ENCODE measurements at places on chromosomes 1 and 21.
A peak's percentile ranks its signal among the peaks of the same experiment; 100 is the strongest.

DNA sequence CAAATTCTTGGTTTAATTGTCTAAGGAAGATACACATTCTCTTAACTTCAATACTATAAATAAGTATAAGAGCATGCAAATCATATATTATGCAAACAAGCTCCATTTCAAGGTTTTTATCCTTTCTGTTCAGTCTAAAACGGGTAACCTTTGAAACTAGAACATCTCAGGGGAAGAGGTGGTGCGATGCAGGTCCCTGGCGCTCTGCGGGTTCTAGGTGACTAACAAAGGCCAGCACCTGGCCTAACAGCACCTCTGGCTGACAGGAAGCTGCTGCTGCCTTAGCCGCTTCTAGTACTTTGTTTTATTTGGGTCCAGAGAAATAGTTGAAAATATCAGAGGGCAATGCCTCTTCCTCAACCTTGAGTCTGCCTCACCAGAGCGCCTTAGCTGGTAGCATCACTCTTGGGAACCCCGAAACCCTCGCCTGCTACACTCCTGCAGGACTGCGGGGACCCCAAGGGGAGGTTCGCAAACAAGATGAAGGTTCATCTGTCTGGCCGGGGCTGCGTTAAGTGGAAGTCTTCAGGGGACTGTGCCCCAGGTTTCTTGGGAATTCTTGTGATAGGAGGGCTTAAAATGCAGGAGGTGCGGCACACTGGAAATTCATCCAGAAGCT lies 45.5 kb downstream of the PRDM15 start:
- no peak for DNase-seq

- no peak for DNase-seq
These were observed 5.7 kb upstream of the CHD5 start for GRCh38 chr1:6185635-6186382.

DNA sequence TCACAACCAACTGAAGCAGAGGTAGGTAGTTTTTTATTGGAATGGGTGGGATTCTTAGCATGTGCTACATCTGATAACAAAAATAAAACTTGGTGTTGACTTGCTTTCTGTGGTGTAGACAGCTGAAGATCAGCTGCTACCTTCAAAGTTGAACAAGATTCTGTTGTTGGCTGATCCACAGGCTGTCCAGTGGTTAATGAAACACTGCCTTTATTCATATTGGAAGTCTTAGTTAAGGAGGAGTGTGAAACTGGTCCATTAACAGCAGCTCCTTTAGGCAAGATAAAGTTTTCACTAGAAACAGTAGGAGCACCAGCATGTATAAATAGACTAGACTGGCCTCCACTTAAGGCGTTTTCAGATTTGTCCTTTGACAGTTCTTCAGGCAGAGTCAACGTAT lies 81.1 kb downstream of the ZNF644 start:
- no peak for DNase-seq

GRCh38 chr21:20698585-20698984 lies 299.6 kb upstream of the NCAM2 start:
- no peak for DNase-seq

GRCh38 chr1:92211166-92211565 lies 6.5 kb upstream of the C1orf146 start:
- DNase-seq: no peak

DNA sequence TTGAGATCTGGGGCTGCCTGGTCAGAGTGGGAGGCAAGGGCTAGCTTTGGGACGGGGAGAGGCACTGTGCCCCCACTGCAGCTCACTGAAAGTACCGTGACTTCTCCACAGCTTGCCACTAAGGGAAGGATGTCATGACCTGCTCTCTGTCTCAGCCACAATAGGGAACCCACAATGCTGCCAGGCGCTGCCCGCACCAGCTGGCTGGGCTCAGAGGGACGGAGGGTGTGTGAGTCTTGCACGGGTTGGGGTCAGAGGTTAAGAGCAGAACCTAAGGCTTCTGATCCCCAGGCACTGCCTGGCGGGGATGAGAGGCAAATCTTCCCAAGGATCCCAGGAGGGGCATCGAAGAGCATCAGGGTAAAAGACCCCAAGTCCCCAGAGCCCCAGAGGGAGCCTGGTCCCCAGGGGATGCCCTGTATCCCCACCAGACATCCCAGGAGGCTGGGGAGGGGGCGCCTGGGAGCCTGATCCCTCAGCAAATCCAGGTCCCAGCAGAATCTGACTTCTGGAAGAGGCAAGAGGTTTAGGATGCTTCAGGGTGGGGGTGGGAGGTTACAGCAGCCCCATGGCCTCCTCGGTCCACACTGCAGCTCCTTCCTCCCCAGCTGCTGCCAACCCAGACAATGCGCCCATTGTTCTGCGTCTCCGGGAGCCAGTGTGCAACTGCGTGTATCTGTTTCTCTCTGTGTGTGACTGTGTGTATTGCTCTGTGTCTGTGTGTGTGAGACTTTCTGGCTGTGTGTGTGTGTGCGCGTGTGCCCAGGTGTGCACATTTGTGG lies 2.0 kb upstream of the MARCKSL1 start:
- no peak for DNase-seq

DNA sequence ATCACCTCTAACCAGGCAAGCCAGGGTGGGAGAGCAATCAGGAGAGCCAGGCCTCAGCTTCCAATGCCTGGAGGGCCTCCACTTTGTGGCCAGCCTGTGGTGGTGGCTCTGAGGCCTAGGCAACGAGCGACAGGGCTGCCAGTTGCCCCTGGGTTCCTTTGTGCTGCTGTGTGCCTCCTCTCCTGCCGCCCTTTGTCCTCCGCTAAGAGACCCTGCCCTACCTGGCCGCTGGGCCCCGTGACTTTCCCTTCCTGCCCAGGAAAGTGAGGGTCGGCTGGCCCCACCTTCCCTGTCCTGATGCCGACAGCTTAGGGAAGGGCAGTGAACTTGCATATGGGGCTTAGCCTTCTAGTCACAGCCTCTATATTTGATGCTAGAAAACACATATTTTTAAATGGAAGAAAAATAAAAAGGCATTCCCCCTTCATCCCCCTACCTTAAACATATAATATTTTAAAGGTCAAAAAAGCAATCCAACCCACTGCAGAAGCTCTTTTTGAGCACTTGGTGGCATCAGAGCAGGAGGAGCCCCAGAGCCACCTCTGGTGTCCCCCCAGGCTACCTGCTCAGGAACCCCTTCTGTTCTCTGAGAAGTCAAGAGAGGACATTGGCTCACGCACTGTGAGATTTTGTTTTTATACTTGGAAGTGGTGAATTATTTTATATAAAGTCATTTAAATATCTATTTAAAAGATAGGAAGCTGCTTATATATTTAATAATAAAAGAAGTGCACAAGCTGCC lies 19.8 kb downstream of the CSF1 start:
- no peak for DNase-seq

GRCh38 chr1:161440312-161440894 lies 64.9 kb upstream of the FCGR2A start:
- no peak for DNase-seq

GRCh38 chr1:164937291-164937690 lies 378.3 kb downstream of the PBX1 start:
- DNase-seq: no peak

- DNase-seq: no peak
These were observed 21.8 kb upstream of the VTCN1 start for GRCh38 chr1:117232531-117232930.

GRCh38 chr1:193325042-193325441 lies 138.6 kb upstream of the B3GALT2 start:
- DNase-seq: no peak

GRCh38 chr21:45827302-45827692 lies 154.3 kb upstream of the COL6A1 start:
- no peak for DNase-seq

DNA sequence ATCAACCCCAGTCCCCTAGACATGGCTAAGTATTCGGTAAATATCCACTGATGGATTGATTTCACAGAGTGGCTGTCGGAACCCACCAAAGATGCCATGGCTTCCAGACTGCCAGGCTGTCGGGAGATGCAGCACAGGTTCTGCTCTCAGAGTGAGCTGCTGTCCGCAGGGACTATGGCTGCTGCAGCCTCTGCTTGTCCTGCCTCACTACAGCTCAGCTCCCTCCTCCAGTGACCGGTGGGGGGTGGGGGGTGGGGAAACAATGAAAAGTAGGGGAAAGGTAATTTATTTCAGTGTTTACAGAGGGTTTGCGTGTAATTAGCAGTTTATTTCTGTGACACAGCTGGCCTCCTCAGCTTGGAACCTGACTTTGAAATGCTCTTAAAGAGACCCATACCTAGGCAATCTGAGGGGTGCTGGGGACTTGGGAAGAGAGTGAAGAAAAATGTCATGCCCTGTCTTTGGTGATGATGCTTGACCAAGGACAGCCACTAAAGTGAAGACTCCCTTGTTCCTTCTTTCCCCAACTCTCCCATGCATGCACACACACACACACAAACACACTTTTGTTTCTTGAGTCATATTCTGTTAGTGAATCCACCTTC lies 109.0 kb downstream of the CACNA1E start:
- DNase-seq: no peak

GRCh38 chr1:206867716-206868115 lies 2.3 kb downstream of the IL20 start:
- no peak for DNase-seq

DNA sequence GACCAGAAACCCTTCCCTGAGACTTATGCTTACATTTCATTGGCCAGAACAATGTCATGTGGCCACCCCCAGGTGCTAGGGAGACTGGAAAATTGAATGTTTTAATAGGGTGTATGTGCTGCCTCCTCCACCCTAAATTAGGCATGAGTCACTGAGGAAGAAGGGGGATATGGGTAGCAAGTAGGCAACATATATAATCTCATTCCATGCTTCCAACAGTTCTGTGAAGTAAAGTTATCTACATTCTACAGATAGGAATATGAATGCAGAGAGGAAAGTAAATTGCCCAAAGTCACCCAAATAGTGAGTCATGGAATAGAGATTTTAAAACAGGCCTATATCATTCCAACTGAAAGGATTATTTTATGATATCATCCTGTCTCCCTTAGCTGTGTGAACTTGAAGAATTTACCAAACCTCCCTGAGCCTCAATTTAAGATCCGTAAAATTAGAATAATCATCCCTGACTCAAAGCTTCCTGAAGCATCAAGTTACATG lies 168.6 kb upstream of the FGGY start:
- DNase-seq: peak; percentile 57

GRCh38 chr1:198655459-198656121 lies 16.8 kb downstream of the PTPRC start:
- DNase-seq: no peak

- DNase-seq: no peak
These were observed 648 bp downstream of the FAM76A start for GRCh38 chr1:27726173-27727044.

GRCh38 chr1:91273875-91274274 lies 130.8 kb downstream of the HFM1 start:
- no peak for DNase-seq

GRCh38 chr1:169289016-169289415 lies 78.6 kb downstream of the NME7 start:
- DNase-seq: no peak

DNA sequence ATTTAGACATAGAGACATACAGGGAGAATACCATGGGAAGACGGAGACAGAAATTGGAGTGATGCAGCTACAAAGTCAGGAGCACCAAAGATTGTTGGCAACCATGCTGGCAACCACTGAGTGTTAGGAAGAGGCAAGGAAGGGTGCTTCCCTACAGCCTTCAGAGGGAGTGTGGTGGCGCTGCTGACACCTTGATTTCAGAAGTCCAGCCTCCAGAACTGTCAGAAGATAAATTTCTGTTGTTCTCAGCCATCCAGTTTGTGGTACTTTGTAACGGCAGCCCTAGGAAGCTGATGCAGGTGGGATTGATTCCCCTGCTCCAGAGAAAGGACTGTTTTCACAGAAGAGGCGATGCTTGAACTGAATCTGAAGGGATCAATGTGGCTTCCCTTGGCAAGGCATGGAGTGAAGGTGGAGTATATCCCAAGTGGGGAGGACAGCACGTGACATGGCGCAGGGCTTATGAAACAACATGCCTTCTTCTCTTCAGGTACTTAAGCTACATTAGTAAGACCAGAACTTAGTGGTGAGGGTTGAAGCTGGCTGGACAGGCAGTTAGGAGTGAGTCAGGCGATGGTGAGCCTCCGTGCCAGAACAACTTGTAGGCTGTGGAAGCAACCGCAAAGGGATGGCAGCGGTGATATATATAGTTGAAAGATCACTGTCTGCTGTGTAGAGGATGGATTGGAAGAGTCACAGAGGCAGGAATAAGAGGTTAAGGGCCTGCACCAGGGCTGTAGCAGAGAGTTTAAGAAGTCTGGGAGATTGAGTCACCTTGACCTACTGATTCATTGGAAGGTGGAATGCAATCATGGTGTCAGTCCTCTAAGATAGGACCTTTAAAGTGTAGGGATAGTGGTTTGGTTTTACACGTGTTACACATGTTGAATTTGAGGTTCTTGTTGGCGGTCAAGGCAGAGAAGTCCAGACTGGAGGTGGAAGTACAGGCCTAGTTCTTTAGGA lies 2.1 kb downstream of the LEPR start:
- DNase-seq: no peak

DNA sequence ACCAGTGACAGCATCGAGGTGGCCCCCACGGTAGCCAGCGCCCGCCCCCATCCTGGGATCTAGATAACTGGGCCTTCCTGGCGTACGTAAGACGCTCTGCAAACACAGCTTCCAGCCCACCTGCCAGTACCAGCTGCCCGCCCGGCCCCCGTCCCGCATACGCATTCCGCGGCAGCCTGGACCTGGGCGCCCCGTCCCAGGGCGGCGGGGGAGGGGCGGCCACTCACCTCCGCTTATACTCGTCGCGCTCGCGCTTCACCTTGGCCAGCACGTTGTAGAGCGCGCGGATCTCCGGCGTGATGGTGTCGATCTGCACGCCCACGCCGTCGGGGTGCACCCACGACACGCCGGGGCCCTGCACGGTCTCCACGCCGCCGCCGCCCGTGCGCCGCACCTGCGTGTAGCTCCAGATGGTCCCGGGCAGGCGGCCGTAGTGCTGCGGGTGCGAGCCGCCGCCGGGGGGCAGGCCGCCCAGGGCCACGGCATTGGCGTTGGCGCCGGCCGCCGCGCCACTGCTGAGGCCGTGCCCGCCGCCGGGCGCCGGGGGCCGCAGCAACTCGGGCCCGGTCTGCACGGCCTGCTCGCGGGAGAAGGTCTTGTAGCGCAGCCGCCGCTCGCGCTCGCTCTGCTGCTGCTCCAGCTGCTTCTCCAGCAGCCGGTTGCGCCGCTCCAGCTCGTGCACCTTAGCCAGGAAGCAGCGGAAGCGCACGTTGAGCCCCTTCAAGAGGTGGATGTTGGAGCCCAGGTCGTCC lies 859 bp downstream of the IFFO2 start:
- no peak for DNase-seq

DNA sequence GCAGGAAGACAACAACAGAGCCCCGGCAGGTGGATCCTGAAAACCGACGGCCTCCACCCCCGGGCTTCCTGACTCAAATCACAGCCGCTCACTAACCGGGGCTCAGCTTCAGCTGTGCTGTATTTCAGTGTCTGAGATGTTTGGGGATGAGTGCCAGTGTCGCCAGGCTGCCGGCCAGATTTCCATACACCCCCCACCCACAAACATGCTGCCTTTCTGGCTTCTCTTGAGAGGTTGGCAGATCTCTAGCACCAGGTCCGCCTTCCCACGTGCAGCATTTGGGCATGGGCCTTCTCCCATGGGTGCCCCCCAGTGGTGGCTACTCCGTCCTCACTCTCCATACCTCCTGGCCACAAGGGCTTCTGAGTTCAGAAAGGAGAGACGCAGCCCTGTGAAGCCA lies 34.8 kb downstream of the KCNAB2 start:
- no peak for DNase-seq

- no peak for DNase-seq
These were observed 74.1 kb downstream of the GALNT2 start for GRCh38 chr1:230141021-230141648.

GRCh38 chr21:21730512-21730911 lies 732.3 kb downstream of the NCAM2 start:
- DNase-seq: no peak

- DNase-seq: no peak
These were observed 36.6 kb downstream of the ITPKB start for GRCh38 chr1:226702318-226702956.

All from BJ (cell line).